ENCODE measurements at places on chromosomes 2 and 18. TPM values are rescaled to one million over a fixed set of nuclear protein-coding genes. Genes with fewer than 3 reads are reported as not detected.

GALR1 gene
- total RNA-seq: not detected

GRCh38 chr2:73870084-73870483 is 22.7 kb upstream of the ACTG2 start:
- peak; percentile 82 for DNase-seq

DNA sequence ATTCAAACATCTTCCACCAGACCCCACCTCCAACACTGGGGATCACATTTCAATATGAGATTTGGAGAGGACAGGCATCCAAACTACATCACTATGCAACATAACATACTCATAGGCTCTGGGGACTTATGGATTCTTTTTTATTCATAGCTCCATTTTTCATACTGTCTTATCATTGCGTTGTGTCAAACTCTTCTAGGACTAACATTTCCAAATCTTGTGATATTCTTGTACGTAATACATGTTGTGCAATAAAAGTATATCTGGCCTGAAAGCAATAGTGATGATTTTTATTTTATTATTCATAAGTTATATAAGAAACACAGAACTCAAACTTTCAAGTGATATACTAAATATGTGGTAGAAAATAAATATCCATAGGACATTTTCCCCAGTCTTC is 60.6 kb upstream of the ACTR3 start:
- no peak for DNase-seq

SPIRE1 gene
- 29.3 TPM for total RNA-seq

COL6A3 gene
- 1,329 TPM for total RNA-seq

- no peak for DNase-seq
Measured at GRCh38 chr18:336713-337112, 68.9 kb upstream of the THOC1 start.

- DNase-seq: peak; percentile 52
Measured at GRCh38 chr18:54127759-54128378, 96.6 kb downstream of the MBD2 start.

- no peak for DNase-seq
Measured at GRCh38 chr2:235264512-235264911, 229.3 kb upstream of the AGAP1 start.

IL1RN gene
- total RNA-seq: not detected

DCC gene
- not detected for total RNA-seq

- no peak for DNase-seq
Measured at GRCh38 chr18:49020129-49020528, 69.4 kb upstream of the SMAD7 start.

DNA sequence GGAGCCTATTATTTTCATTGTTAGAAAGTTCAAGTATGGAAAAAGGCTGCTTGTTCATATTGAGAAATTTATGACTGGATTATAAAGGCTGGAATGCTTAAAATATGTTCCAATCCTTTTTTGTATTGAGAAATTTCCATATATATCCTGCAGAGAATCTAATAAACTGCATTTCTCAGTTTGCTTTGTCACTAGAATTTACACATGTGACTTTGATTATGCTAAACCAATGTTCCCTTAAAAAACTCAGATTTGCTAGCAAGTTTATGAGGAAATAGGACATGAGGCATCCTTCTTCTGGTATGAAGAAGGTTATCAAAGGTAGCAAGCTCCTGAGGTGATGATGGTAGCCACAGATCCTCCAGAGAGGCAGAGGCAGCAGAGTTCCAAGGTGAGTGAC is 29.2 kb upstream of the DSEL start:
- no peak for DNase-seq

RIT2 gene
- total RNA-seq: not detected

GRCh38 chr18:63339920-63340484 is 20.4 kb upstream of the BCL2 start:
- DNase-seq: peak; percentile 55

REG1B gene
- total RNA-seq: not detected

TXNDC9 gene
- total RNA-seq: 115 TPM

- peak; percentile 87 for DNase-seq
Measured at GRCh38 chr2:174051741-174052583, 86.8 kb upstream of the SP3 start.

- no peak for DNase-seq
Measured at GRCh38 chr18:3456686-3457069, 6.7 kb downstream of the TGIF1 start.

GRCh38 chr2:180004731-180005130 is 2.4 kb downstream of the CWC22 start:
- no peak for DNase-seq

- DNase-seq: no peak
Measured at GRCh38 chr2:158120664-158121641, 19.3 kb downstream of the UPP2 start.

FAHD2A gene
- 26.3 TPM for total RNA-seq

ALPI gene
- total RNA-seq: not detected

MERTK gene
- total RNA-seq: under 0.01 TPM

DNA sequence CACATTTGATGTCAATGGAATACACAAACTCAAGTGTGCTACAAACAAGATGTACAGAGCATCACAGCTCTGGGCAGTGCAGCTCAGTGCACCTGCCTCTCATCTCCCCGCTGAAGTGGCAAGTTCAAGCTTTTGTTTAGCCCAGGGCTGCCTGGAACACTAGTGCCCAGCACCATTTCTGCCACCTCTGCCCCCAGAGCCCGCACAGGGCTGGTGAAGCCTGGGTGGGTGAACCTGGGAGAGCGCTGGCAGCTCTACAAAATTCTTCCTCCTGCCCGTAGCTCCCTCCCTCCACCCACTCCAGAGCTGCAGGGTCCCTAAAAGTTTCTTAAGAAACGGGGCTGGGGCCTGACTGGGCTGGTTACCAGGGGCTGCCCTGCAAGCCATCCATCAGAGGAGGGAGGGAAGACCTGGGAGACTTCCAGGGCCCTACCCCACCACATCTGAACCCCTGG is 1.5 kb downstream of the HES6 start:
- DNase-seq: no peak

EPC2 gene
- total RNA-seq: 19.6 TPM

GRCh38 chr2:145984580-145984979 is 1464.7 kb upstream of the ZEB2 start:
- peak; percentile 39 for DNase-seq

FAM237A gene
- not detected for total RNA-seq

DNA sequence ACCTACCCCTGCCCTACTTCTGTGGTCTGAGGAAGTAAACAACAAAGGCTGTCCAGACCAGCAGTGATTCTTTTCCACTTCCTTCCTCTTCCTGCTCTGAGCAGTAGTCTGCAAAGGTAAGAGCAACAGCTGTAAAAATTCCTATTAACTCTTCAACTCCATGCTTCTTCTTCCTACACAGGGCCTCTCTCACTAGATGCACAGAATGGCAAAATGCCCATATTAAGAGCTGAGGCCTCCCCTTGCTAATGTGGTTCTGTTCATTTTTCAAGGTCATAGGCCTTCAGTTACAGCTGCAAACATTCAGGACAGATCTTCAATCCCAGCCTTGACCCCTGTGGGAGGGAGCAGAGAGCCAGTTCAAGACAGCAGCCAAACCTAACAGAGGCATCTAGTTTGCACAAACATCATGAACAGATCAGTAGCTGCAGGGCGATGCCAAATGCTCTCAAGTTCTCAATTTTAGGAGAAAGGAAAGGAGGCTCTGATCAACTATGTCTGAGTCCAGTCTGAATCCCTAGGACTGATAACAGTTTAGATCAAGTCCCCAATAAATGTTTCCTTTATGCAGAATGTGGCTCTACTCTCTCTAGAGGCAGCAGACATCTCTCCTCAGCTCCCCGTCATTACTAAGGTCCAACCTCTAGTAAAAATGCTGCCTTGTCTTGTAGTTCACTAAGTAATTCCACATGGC is 20.9 kb downstream of the SLC40A1 start:
- peak; percentile 33 for DNase-seq

PCBP1 gene
- 45.3 TPM for total RNA-seq

- DNase-seq: no peak
Measured at GRCh38 chr2:128380061-128380889, 61.6 kb upstream of the HS6ST1 start.

SMAD7 gene
- total RNA-seq: 32.9 TPM

- DNase-seq: peak; percentile 45
Measured at GRCh38 chr2:224072541-224073188, 33.6 kb upstream of the SERPINE2 start.

EML6 gene
- 0.32 TPM for total RNA-seq

GRCh38 chr2:1742681-1743395 is 1.5 kb downstream of the PXDN start:
- peak; percentile 92 for DNase-seq

DNA sequence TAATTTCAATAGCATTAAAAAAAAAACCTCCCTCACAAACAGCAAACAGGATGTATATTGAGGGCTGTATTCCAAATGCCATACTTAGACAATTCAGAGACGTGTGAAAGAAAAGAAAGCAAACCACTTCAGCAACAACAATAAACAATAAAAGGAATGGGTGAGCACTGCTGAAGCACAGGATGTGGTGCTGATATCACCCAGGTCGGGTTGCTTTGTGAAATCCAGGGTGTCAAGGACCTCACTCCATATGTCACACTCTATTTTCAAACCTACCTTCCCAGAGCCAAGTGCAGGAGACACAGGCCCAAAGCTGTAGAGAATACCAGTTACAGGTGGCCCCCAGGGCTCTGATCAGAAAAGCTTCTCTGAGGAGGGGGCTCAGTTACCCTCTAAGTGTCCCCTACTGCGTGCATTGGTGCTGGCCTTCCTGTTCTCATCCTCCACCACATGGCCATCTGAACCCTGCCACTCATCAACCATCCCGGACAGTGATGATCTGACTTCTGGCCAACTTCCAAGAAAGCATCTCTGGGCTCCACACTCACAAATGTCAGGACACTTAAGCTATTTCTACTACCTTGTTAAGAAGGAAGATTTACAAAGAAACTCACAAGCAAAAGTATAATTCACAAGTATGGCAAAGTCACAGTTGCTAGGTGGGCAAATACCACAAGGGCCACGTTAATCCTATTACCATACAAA is 363.0 kb downstream of the SS18 start:
- DNase-seq: no peak

ERICH2 gene
- total RNA-seq: not detected

- DNase-seq: no peak
Measured at GRCh38 chr18:2430191-2430590, 141.1 kb downstream of the METTL4 start.

TUBA4B gene
- total RNA-seq: not detected

EHD3 gene
- total RNA-seq: 48.8 TPM

CYP26B1 gene
- total RNA-seq: 0.43 TPM

SPHKAP gene
- under 0.01 TPM for total RNA-seq

CCDC150 gene
- total RNA-seq: 8.7 TPM

GRCh38 chr18:7844017-7844416 is 276.9 kb downstream of the PTPRM start:
- peak; percentile 23 for DNase-seq

GRCh38 chr2:30790879-30791278 is 16.4 kb downstream of the CAPN13 start:
- DNase-seq: no peak

FBXO41 gene
- 1.6 TPM for total RNA-seq

DNA sequence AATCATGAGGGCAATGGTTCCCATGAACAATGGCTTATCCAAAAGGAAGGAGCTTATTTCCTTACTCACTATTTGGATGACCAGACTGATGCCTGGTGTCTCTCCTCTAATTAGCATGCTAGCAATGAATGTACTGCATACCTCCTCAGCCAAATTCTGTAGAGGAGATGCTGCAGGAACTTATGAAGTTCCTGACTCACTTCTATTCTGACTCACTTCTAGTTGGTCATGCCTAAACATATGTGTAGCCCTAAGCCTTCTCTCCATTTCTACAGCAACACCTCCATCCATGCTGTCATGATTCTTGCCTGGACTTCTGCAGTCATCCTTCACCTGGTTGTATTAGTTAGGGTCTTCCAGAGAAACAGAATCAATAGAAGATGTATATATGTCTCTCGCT is 59.9 kb upstream of the MRPS9 start:
- DNase-seq: no peak

PLCL1 gene
- total RNA-seq: 0.64 TPM

NTSR2 gene
- total RNA-seq: not detected
